Vagina (tissue), 2 donors: ENCODE measurements at places on chromosomes 13 and 19.

- DNase-seq: no peak
Measured at GRCh38 chr19:14402332-14403144, 16.6 kb downstream of the DDX39A start.

DNA sequence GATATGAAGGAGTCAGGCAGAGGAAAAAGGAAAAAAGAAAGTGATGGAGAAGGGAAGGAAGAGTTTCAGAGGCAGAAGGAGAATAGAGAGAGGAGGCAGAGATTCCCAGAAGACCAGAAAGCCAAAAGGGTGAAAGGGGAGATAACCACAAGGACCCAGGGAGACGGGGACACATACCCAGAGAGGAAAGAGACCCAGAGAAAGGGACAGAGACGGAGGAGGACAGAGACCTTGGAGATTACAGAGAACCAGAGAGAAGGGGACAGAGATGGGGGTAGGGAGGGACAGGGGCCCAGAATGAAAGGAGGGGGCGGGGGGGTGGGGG is 1.4 kb downstream of the PTH2 start:
- no peak for DNase-seq

DNA sequence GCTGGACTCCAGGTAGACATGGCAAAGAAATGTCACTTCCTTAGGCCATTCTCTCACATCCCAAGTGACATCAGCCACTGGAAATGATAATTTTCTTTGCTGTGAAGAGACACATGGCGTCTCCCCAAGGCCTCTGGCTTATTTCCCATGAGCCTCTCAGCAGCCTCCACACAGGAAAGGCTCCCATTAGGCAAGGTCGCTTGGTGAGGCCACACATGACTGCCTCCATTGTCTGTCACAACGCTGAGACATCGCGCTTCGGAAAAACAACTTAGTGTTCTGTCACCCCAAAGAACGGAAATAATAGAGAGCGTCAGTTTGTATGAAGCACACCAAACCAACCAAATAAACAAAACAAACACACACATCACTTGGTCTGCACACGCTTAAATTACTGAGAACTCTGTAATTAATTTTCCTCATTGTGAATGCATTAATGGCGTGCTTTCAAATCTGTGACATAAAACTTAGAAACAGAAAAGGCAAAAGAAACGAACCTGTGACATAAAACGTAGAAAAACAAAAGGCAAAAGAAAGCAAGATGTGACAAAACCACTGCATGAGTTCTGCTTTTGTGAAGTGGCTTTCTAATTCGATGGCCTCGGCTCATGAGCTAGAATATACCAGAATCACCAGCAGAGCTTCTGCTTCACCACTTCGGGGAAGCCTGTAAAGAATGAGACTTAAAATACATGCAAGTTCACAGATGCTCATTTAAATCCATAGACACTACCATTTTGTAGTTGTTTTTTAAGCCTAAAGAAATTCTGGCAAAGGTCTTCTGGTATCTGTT is 404.2 kb upstream of the SGCG start:
- no peak for DNase-seq

DNA sequence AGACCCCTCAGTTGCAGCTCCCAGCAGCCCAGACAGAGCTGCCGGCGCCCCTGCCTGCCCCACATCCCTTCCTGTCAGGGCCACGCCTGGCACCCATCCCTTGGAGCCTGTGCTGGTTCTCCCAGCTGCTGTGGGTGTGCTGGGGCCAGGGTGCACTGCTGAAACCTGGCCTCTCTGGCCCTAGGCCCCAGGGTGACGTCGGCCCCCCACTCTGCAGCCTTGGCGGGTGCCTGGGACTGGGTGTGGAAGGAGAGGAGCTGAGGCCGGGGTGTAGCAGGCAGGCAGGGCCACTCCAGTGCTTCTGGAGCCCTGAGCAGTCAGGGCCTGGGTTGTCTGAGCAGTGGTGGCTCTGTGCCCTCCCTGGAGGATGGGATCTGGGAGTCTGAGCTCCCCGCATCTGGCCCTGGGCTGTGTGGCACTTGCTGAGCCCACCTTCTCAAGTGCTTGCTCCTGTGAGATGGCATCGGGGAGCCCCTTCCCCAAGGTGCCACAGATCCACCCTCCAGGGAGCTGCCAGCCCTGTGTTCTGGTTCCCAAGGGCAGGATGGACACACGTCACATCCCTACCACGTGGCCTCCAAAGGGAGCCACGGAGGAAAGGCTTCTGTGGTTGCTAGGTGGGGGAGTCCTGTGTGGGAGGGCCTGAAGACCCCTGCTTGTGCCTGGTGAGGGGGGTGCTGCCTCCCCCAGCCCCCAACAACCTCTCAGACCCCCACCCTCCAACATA is 5.2 kb downstream of the PLEKHJ1 start:
- no peak for DNase-seq
